ENCODE measurements at places on chromosomes 4 and X. TPM values are rescaled to one million over a fixed set of nuclear protein-coding genes. Genes with fewer than 3 reads are reported as not detected.

Gene FANCB
- 6.8 TPM for total RNA-seq

Gene CFAP99
- not detected for total RNA-seq

Gene RLIM
- 52.7 TPM for total RNA-seq

Gene CENPVL2
- total RNA-seq: not detected

Gene CITED1
- total RNA-seq: 4.6 TPM

Gene BTC
- total RNA-seq: 32.9 TPM

Gene ADRA2C
- 0.92 TPM for total RNA-seq

Gene FGF13
- total RNA-seq: 49.3 TPM

Gene CT45A8
- total RNA-seq: not detected

Gene IBSP
- not detected for total RNA-seq

Gene HSFX3
- not detected for total RNA-seq

Gene ARHGAP10
- 87.4 TPM for total RNA-seq

Gene CXCL11
- not detected for total RNA-seq

Gene WDR1
- total RNA-seq: 174 TPM

Gene VCX
- total RNA-seq: not detected

Gene LRAT
- total RNA-seq: 0.10 TPM

Gene RADX
- total RNA-seq: 4.0 TPM

Gene FABP2
- total RNA-seq: not detected

Gene TMEM31
- total RNA-seq: not detected

Gene NIPAL1
- total RNA-seq: 6.9 TPM

Gene MAGEA2
- total RNA-seq: not detected

Gene EFHC2
- total RNA-seq: 1.9 TPM

Gene TASL
- total RNA-seq: 0.41 TPM

Gene SMS
- total RNA-seq: 75.7 TPM

Gene ADGRG2
- total RNA-seq: 4.3 TPM

Gene ARHGAP24
- total RNA-seq: 112 TPM

Gene CXCL3
- 1.4 TPM for total RNA-seq

Gene CCDC158
- total RNA-seq: 0.51 TPM

Gene PRDM8
- total RNA-seq: 8.4 TPM

Measured in tongue (tissue), 3 donors.